ENCODE measurements at places on chromosomes 4 and X.

DNA sequence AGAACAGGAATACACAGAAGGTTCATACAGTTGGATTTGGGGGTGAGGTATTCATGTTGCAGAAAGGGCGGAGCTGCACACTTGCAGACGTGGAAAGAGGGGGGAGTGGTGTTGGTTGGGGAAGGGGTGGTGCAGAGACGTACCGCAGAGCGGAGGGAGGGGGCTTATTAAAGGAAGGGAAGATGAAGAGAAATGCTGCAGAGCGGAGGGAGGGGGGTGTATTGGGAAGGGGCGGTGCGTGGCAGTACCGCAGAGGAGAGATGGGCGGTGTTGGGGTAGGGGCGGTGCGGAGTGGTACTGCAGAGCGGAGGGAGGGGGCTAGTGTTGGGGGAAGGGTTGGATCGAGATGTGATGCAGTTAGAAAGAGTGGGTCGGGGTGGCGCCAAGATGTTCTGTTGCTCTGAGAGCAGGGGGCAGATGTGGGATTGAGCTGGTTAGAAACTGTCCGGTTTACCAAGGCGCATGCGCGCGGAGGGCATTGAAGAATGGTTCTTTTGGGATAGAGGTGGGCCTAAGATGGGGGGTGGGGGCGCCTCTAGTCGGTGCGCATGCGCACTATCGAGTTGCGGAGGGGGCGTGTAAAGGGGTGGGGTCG is 900 bp downstream of the TRO start:
- no peak for DNase-seq

DNA sequence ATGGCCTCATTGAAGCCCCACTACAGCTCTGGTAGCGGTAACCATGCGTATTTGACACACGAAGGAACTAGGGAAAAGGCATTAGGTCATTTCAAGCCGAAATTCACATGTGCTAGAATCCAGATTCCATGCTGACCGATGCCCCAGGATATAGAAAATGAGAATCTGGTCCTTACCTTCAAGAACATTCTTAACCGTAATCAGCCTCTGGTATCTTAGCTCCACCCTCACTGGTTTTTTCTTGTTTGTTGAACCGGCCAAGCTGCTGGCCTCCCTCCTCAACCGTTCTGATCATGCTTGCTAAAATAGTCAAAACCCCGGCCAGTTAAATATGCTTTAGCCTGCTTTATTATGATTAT is 876 bp downstream of the HPRT1 start:
- no peak for DNase-seq

DNA sequence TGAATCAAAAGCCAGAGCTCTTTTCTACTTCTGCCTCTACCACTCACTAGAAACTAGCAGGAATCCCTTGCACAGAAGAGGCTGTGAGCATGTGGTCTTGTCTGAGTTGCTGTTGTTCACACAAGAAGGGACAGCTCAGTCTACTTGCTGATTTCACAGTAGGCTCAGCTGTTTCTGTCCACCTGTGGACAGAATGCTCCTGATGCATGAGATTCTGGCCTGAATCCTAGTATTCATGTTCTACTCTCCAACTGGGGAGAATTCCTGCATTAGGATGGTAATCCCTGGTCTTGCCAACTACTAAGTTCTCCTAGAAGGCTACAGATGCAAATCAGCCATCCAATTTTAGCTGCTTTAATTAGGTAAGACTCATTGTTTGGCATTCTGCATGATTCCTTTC is 112.8 kb downstream of the PPA2 start:
- DNase-seq = no peak

DNA sequence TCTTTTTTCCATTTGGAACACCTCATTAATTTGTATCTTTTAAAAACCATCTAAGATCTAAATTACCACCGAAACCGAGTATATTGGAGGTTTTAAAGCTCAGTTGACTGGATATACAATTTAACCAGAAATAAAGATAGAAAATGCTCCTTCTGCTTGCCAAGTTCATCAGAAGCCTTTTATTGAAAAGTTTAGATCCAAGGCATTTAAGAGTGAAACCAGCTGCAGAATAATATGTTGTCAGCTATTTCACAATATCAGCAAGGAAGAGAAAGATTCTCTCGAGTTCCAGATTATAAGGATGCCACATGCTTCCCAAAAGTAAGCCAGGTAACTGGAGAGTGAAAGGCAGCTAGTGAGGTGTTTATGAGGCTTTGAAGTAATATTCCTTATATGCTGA is 217.4 kb downstream of the DCTD start:
- no peak for DNase-seq

GRCh38 chr4:11496351-11496829 is 67.7 kb upstream of the HS3ST1 start:
- no peak for DNase-seq

- no peak for DNase-seq
These were observed 15.3 kb upstream of the SLC10A4 start for GRCh38 chr4:48467891-48468290.

DNA sequence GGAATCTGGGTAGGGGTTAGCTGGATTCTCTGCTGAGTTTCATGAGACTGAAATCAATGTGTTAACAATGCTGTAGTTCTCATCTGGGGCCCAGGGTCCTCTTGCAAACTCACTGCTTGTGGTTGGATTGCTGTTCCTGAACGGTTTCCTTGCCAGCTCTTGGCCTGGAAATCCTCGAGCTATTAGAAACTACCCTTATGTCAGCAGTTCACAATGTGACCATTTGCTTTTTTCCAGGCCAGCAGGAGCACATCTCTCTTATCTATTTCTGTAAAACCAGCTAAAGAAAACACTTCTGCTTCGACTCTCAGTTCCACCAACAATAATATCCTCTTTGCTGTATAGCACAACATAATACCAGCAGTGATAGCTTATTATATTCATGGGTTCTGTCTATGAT is 140.1 kb upstream of the TRAM1L1 start:
- no peak for DNase-seq

DNA sequence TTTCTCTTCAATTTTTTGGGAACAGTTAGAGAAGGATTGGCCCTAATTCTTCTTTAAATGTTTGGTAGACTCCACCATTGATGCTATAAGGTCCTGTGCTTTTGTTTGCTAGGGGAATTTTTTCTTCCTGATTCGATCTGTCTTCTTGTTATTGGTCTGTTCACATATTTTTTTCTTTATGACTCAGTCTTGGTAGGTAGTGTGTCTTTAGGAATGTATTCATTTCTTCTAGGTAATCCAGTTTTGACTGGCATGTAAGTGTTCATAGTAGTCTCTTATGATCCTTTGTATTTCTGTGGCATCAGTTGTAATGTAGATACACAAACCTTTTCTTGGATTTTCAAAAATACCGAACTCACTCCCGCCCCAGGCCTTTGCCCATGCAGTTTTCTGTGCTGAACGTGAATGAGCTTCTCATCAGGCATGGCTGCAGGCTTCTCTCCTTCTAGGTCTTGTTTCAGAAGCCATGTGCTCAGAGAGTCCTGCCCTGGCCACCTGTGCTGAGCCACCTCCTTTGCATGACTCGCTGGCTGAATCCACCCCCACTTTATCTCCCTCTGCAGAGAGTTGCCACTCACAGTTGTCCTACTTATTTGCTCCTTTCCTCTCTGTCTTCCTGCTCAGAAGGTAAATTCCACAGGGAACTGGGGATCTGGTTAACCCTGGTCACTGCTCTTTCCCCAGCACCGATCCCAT is 67.0 kb downstream of the STK32B start:
- DNase-seq = no peak

- DNase-seq = no peak
These were observed 66.9 kb upstream of the GRID2 start for GRCh38 chr4:92236877-92237276.

GRCh38 chr4:55214172-55214571 is 88.8 kb upstream of the KDR start:
- no peak for DNase-seq

GRCh38 chr4:182916483-182917181 is 554 bp downstream of the DCTD start:
- DNase-seq = no peak

DNA sequence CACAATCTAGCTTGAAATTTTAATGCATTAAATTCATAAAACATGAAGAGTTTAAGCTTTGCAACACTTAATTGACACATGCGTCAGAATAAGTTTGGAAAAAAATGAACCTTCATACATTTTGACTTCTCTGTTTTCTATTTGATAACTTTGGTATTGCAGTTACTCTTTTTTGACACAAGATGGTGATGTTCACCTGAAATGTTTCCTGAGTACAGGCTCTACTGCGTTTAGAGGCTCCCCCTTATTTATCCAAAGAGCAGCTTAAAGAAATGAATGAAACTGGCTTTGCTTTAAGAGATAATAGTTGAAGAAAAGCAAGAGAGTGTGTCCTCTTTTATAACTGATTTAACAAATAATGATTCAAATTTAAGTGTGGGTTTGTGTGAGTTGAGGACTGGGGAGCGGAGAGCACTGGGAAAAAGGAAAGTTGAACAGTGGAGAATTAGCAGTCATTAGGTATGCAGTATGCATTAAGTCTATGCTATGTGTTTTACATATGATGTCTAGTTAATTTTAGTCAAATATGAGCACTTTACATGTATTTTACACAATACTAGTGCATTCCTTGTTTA is 180.6 kb upstream of the NUDT6 start:
- DNase-seq = no peak

DNA sequence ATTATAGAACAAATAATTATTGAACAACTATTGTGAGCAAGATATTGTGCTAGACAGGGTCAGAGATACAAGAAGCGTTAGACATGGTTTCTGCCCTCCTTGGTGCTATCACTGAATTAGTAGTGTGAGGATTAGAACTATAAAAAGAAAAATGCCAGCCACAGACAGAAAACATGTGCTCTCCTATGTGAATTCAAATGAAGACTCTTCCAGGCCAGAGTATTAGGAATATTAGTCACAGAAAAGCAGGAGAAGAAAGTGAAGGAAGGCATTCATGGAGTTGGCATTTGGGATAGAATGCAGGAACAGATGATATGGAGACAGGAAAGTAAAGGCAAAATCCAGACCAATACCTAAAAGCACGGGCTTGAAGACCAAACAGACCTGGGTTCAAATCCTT is 179.6 kb upstream of the TENM3 start:
- DNase-seq = no peak

GRCh38 chrX:139211568-139212182 is 318.9 kb upstream of the F9 start:
- DNase-seq = no peak

GRCh38 chr4:48949086-48949485 is 37.0 kb upstream of the CWH43 start:
- DNase-seq = no peak

DNA sequence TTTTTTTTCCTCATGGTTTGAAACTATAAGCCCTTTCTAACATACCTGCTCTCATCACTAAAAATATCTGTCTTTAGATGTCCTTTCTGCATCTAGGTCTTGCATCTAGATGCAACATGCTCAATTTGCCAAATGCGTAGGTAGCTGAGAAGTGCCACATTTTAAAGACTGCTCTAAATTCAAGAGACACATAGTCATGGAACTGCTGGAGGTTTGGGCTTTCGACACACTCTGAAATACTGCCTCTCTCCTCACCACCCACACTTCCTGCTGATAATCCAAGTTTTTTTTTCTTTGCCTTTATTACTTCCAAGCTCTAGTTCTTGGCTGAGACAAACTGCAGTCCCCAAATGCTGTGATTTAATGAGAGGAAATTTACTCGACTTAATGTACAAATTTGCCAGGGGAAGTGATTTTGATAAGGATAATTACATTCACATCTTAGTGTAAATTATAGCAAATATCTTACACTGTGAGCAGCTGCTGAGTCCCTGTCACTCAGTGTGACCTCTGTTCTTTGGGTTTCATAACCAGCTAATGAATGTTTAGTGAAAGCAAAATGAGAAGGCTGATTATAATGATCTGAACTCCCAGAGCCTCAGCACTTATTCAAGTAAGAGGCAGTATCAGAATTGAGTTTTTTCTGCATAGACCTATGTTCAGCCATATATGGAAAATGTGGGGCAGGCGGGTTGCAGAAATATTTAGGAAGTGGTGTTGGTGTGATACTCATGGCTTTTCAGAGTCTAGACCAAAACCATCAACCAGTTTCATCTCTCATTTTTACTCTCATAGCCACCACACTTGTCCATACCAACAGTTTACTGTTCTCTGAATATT is 31.3 kb downstream of the DRD5 start:
- DNase-seq = no peak

DNA sequence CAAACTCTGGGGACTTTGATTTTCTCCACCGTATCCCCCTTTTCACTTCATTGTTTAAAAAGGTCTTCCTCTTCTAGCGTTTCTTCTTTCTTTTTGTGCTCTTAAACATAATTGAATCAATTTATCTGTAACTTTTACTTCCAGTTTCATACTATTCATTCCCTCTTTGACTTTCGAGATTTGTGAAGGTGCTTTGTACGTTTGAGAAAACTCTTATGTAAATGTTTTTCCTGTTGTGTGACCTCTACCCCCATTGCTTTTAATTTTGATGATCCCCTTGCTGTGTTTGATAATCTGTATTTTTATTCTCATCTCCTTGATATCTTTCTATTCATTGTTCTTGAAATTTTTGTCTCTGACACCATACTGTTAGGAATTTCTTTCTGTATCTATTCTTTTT is 4.8 kb downstream of the USP38 start:
- no peak for DNase-seq

DNA sequence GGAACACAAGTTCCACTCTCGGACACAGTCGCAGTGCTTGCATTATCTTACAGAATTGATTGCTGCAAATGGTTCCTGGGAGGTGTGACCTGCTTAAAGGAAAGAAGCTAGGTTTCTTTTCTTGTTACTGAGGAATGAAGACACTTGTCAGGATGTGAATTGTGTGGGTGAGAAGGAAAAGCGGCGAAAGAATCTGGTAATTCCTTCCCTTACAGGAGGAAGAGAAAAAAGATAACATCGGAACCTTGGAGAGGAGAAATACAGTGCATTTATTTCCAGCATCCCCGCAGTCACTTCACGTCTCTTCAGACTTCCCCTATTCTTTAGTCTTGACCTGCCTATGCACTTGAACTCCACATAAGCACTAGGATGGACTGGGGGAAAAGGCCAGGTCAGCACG is 389 bp upstream of the CCSER1 start:
- DNase-seq = no peak

- DNase-seq = no peak
These were observed at the start of gene ARHGEF9 for GRCh38 chrX:63784902-63785707. ARHGEF9 (minus strand) TSS chrX:63785214; CDS start chrX:63785145, 69 bp downstream.

- DNase-seq = no peak
These were observed 6.3 kb upstream of the ARHGEF38 start for GRCh38 chr4:105546086-105546485.

- DNase-seq = no peak
These were observed 135.2 kb downstream of the ARSF start for GRCh38 chrX:3176439-3176820.

GRCh38 chr4:98148856-98149255 is 5.6 kb upstream of the STPG2 start:
- no peak for DNase-seq

- no peak for DNase-seq
These were observed 6.2 kb upstream of the AFF1 start for GRCh38 chr4:86928400-86929255.

- no peak for DNase-seq
These were observed 440.2 kb downstream of the INPP4B start for GRCh38 chr4:142405695-142406498.

- no peak for DNase-seq
These were observed 146.5 kb upstream of the PUDP start for GRCh38 chrX:7294483-7294882.

GRCh38 chr4:24794916-24795665 is at the start of gene SOD3:
SOD3 (plus strand) TSS chr4:24795573; CDS start chr4:24799522, 3,949 bp downstream.
- no peak for DNase-seq

GRCh38 chrX:37455381-37455780 is 106.2 kb downstream of the PRRG1 start:
- no peak for DNase-seq

- no peak for DNase-seq
These were observed 5.8 kb downstream of the ANOS1 start for GRCh38 chrX:8726031-8726652.

Measured in activated T-helper 1 cell treated with Interleukin-2 at 50 U/mL for 16 hours (primary cell).